Aorta (tissue), 5 donors: ENCODE measurements at places on chromosomes 5 and 9. TPM values are rescaled to one million over a fixed set of nuclear protein-coding genes. Genes with fewer than 3 reads are reported as not detected.

Gene RAB3C
- total RNA-seq: 21.7 TPM

Gene CDH9
- not detected for total RNA-seq

Gene SLC36A2
- not detected for total RNA-seq

GRCh38 chr5:137220523-137220927, 278.6 kb downstream of the SPOCK1 start:
- H3K4me1 ChIP-seq: no peaks in the 10 kb centered on the region
- no peak for DNase-seq
- no peak overlapping the region for H3K4me3 ChIP-seq
- no peaks in the 10 kb centered on the region for H3K36me3 ChIP-seq

- DNase-seq: no peak
- no peaks in the 10 kb centered on the region for H3K4me1 ChIP-seq
- H3K27me3 ChIP-seq: peaks cover 3% of the 10 kb centered on the region
- H3K4me3 ChIP-seq: no peak overlapping the region
- no peaks in the 10 kb centered on the region for H3K36me3 ChIP-seq
These were observed 217.2 kb downstream of the MEF2C start for GRCh38 chr5:88665750-88666215.

DNA sequence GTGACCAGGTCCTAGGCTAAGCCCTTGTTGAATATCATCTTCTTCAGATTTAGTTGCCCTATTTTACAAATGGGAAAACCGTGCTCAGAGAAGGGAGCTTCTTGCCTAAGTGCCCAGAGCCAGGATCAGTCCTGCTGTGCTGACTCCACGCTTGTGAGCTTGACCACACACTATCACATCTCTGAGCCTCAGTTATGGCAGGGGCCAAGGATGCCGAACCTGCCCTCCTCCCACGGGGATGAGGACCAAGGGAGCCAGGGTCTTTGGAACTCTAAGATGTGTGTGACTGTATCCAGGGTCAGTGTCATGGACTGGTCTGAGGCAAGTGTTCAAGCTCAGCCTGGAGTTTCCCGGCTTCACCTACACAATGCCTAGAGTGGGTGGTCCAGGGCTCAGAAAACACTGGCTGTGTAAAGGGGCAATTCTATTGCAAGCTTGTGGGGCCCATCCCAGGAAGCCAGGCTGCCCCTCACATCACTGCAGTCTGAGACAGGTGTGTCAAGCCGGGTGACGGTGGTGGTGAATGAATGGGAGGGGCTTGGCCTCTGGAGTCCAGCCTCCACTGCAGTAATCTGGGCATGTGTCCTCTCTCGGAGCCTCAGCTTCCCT, 235.7 kb downstream of the PBX3 start:
- no peaks in the 10 kb centered on the region for H3K27me3 ChIP-seq
- no peak overlapping the region for H3K27ac ChIP-seq
- H3K4me1 ChIP-seq: no peaks in the 10 kb centered on the region
- no peak overlapping the region for H3K4me3 ChIP-seq

DNA sequence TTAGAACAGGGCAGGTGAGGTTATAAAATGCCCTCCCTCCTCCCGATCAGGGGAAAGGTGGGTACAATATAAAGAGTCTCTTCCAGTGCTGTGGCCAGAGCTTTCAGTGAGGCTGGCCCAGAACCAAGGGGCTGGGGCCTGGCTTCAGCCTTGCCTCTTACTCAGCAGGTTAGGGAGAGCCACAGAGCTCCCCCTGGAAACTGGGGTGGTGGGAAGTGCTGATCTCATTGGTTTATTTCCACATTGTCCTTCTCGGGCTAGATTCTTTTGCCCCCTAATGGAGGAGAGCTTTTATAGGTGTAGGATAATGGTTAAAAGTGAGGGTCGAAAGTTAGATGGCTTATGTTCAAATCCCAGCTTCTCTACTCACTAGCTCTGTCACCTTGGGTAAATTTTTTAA, 186.7 kb upstream of the TBC1D2 start:
- H3K4me3 ChIP-seq: no peak overlapping the region
- H3K27me3 ChIP-seq: no peaks in the 10 kb centered on the region
- H3K36me3 ChIP-seq: no peaks in the 10 kb centered on the region
- no peak for DNase-seq

DNA sequence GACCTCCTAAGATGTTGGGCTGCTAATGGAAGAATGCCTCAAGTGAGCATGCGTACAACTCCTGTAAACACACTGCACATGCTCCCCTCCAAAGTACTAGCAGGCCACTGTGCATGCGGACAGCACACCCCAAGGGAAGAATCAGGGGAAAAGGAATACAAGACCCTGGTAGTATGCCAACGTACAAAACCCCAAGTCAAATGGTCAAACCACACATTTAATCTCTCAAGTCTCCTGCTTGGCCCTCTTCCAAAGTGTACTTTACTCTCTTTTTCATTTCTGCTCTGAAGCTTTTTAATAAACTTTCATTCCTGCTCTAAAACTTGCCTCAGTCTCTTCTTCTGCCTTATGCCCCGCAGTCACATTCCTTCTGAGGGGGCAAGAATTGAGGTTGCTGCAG, 466.4 kb downstream of the DMRTA1 start:
- H3K36me3 ChIP-seq: no peaks in the 10 kb centered on the region
- H3K4me3 ChIP-seq: no peak overlapping the region
- H3K27ac ChIP-seq: no peak overlapping the region
- H3K27me3 ChIP-seq: no peaks in the 10 kb centered on the region
- no peak for DNase-seq

DNA sequence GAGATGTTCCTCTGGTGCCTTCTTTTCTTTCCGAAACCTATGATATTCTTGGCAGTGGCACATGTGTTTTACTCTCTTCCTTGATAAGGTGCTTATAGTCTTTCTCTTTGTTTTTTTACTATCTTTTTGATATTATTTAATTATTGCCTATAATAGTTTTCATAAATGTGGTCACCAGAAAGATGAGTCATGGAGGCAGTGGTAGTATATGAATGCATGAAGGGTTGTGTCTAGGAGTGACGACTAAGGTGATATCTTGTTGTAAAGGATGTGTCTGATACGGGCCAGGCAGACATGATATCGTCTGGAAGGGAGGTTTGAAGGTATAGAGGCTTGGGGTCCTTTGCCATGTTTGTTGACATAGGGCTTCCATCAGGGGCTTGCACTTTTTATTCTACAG, 36.8 kb downstream of the SLC44A1 start:
- no peaks in the 10 kb centered on the region for H3K27me3 ChIP-seq
- no peak for DNase-seq
- no peak overlapping the region for H3K4me3 ChIP-seq

DNA sequence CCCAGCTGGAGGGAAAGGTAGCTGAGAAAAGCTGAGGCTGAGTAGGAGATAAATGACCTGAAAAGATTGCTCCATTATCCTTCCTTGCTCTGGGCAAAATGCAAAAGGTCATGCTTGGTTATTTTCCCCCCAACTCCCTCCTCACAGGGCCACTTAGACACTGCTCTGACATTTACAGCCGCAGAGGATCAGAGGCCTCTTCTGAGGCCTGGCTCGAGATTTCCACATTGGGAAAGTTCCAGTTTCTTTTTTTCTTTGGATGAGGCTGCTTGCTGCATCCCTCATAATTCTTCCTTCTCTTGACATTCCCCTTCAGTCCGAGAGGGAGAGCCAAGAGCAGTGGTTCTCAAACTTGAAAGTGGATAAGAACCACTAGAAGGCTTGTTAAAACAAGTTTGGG, 60.1 kb upstream of the HSPA9 start:
- H3K27ac ChIP-seq: no peak overlapping the region
- no peak overlapping the region for H3K4me3 ChIP-seq
- no peak for DNase-seq
- no peaks in the 10 kb centered on the region for H3K4me1 ChIP-seq
- no peaks in the 10 kb centered on the region for H3K36me3 ChIP-seq

- no peak for DNase-seq
- no peaks in the 10 kb centered on the region for H3K4me1 ChIP-seq
- H3K27ac ChIP-seq: no peak overlapping the region
- H3K4me3 ChIP-seq: no peak overlapping the region
- no peaks in the 10 kb centered on the region for H3K27me3 ChIP-seq
These were observed 855.5 kb upstream of the NUDT12 start for GRCh38 chr5:104418056-104418455.

DNA sequence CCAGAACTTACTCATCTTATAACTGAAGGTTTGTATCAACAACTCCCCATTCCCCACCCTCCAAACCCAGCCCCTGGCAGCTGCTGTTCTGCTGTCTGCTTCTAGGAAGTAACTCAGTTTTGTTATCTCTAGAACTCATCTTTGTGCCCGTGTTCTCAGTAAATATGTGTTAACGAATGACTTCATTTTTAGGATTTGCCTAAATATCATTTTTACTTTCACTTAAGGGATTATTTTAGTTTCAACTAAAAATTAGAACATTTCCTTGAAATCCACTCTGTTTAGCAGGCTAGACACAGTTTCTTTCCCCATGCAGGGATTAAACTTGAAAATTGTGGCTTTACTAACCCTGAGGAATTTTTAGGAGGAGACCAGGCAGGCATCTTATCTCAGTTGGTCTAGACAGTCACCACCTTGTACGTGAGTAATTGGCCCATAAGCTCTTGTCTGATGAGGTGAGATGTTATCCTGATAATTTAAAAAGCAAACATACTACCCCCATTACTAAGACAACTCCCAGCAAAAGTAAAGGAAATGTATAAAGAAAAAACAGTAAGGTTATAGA, 68.2 kb upstream of the TNFAIP8 start:
- no peak overlapping the region for H3K27ac ChIP-seq
- H3K27me3 ChIP-seq: no peaks in the 10 kb centered on the region
- H3K4me3 ChIP-seq: no peak overlapping the region

DNA sequence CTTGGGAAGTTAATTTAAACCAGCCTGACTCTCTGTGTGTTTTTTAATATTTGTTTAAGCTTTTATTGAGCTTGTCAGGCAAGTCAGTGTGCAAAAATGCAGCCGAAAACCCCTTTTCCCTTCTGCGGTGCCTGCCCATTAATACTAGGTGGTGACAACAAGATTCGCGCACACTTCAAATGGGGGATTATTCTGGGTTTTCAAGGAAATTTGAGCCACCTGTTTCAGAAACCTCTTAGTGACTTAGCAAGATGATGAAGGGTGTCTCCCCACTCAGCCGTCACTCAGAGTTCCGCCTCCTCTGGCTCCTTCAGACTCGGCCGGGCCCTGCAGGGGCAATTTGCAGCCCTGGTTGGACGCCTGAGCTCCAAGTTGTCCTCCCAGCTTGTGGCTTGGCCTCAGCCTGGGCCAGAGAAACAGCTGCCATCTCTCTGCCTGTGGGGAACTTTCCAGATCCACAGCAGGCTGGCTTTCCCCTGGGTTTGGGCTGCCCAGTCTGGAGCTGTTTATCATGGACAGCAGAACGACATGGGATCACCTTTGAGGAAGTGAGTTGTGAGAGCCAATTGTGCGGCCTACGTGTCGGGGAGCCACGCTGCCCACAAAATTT, 75.9 kb downstream of the SPRY4 start:
- H3K36me3 ChIP-seq: no peaks in the 10 kb centered on the region
- no peaks in the 10 kb centered on the region for H3K27me3 ChIP-seq
- DNase-seq: peak; percentile 86
- H3K4me1 ChIP-seq: peaks cover 9% of the 10 kb centered on the region
- peak overlapping the region; percentile 93 for H3K27ac ChIP-seq

DNA sequence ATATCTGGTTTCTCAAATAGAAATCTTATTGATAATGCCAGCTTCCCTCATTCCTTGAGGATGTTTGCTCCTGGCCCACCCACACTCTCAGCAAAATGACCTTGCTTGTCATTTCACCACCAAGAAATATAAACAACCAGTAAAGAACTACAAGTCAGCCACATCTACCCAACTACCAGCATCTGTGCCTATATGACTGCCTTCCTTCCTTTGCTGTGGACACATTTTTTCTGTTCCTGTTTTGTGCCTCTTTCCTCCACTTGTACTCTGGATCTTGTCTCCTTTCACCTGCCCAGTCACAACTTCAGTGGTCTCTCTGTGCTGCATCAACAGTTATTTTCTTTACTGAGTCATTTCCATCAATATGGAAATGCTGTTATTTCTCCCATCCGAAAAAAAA, 20.3 kb downstream of the KIF2A start:
- H3K4me3 ChIP-seq: no peak overlapping the region
- no peaks in the 10 kb centered on the region for H3K4me1 ChIP-seq
- no peaks in the 10 kb centered on the region for H3K27me3 ChIP-seq
- no peak overlapping the region for H3K27ac ChIP-seq
- no peaks in the 10 kb centered on the region for H3K36me3 ChIP-seq

GRCh38 chr9:109002141-109002540, 11.2 kb downstream of the CTNNAL1 start:
- DNase-seq: no peak
- no peaks in the 10 kb centered on the region for H3K4me1 ChIP-seq
- H3K4me3 ChIP-seq: no peak overlapping the region
- H3K27me3 ChIP-seq: no peaks in the 10 kb centered on the region
- H3K36me3 ChIP-seq: no peaks in the 10 kb centered on the region

- H3K4me1 ChIP-seq: no peaks in the 10 kb centered on the region
- no peak for DNase-seq
- peaks cover 3% of the 10 kb centered on the region for H3K36me3 ChIP-seq
- no peak overlapping the region for H3K4me3 ChIP-seq
- H3K27me3 ChIP-seq: no peaks in the 10 kb centered on the region
- H3K27ac ChIP-seq: no peak overlapping the region
These were observed 74.3 kb downstream of the GRAMD2B start for GRCh38 chr5:126497506-126497905.

DNA sequence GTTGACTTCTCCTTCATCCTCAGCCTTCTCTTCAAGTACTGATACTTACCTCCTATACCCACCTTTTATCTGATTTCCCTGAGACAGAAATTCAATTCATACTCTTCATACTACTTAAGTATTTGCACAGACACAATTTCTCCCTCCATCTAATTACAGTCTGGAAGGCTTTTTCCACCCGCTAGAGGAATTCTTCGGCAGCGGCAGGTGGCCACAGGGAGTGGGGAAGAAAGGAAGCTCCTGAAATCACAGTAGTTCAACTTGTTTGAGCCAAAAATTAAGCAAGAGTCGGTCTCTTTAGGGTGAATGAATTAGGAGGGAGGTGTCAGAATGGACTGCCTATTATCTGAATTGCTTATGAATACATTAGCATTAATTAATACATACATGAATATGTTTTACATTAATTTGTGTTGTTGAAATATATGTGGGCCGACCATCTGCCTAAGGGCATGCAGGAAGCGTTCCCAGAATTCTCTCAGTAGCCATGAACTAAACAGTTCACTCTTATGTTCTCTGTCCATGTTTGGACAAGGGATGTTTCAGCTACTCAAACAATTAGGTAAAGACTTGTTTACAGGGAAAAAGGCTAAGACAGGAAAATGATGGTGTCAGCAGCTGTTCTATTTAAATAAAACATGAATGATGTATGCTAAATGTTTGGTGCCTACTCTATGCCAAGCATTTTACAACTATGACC, 101.4 kb upstream of the SMARCA2 start:
- no peak for DNase-seq
- no peak overlapping the region for H3K27ac ChIP-seq
- H3K36me3 ChIP-seq: no peaks in the 10 kb centered on the region

DNA sequence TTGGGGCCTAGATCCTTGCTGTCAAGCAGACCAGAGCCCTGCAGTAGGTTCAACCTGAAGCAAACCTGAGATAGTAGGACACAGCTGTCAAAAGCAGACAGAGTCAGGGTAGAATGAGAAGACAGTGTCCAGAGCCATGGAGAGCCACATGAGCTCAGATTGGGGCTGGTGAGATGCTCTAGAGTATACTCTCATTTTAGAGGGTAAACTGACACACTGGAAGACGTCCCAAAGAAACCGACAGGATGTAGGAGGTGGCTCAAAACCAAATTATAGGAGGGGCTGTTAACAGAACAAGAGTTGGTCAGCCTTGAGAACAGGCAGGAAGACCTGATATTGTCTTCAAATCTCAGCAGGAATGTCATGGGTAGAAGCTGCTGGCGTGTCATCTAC, 11.5 kb downstream of the CCDC69 start:
- no peak overlapping the region for H3K4me3 ChIP-seq
- no peak for DNase-seq
- H3K27ac ChIP-seq: no peak overlapping the region
- no peaks in the 10 kb centered on the region for H3K36me3 ChIP-seq
- no peaks in the 10 kb centered on the region for H3K4me1 ChIP-seq
